Fibroblast of skin of left quadriceps (primary cell): ENCODE measurements at places on chromosomes 4 and X.

DNA sequence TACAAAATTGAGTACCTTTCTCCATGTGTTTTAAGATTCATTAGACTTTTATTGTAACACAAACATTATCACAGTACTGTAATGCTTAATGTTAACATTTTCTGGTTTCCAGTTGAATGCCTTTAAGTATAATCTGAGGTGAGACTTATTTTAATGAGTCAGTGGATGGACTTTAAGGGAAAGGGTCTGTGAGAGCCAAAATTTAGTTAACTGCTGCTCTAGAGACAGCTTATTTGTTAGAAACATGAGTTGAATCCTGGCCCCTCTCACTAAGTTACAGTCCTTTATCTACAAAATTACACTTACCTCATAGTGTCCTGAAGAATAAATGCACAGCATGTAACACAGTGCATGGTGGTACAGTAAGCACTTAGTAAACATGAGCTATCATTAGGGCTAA, 66.0 kb downstream of the PGRMC2 start:
- DNase-seq = no peak

DNA sequence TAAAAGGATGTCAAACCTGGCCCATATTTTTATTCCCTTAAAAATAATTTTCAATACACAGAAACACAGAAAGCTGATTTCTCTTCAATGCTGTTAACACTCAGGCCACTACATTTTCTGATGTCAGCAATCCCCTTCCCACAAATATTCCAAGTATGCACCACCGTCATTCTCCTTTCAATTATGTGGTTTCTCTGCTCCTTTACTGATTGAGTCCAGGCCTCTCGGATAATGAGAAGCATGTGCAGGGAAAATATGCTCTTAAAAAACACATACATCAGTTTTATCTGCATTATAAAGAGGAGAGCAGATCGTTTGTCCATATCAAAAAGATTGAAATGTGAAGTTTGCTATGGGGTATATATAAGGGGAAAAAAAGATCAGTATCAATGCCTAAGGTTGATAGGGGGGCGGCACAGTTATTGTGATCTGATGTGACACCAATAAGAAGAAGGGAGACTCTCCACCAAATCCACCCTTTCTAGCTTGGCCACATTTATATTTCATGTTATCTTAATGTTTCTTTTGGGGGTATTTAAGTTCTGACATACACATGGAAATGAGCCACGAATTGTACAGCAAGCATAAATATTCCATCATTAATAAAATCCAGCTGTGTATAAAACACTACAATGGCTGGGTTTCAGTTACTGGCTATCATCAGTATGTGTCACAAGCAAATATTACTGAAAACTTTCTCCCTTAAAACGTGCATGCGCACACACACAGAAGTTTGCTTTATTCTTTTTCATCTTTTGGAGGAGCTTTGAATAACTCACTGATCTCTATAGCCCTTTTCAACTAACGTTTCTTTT, 6.4 kb downstream of the AMOT start:
- DNase-seq = peak; percentile 89

DNA sequence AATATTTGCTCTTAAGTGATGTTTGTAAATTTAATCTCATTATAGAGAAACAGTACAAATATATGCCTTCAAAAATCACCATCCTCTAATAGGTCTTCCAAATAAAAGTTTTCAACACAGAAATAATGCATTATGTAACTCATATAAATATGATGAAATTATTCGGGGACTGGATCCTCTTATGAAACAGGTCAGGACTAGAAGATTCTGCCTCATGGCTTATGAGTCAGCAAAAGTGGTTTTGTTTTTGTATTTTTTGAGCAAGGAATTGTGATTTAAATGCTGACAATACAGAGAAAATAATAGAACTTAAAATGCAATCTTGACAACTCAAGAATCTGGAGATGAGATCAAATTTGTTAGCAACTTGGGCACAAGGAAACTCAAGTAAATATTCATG, 179.7 kb upstream of the NDP start:
- no peak for DNase-seq

DNA sequence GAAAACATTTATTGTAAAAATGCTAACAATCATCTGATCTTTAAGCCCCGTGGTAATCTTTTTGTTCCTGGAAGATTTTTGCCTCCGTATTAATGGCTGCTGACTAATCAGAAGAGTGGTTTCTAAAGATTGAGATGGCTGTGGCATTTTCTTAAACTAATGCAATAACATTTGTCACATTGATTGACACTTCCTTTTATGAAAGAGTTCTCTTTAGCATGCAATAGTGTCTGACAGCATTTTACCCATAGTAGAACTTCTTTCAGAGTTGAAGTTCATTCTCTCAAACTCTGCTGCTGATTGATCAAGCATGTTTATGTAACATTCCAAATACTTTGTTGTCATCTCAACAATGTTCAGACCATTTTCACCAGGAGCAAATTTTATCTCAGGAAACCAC, 26.8 kb upstream of the UGT2B4 start:
- no peak for DNase-seq
